Liver (tissue), 10 donors: ENCODE measurements at places on chromosomes 2 and 18. TPM values are rescaled to one million over a fixed set of nuclear protein-coding genes. Genes with fewer than 3 reads are reported as not detected.

Gene SERPINB13
- not detected for total RNA-seq

DNA sequence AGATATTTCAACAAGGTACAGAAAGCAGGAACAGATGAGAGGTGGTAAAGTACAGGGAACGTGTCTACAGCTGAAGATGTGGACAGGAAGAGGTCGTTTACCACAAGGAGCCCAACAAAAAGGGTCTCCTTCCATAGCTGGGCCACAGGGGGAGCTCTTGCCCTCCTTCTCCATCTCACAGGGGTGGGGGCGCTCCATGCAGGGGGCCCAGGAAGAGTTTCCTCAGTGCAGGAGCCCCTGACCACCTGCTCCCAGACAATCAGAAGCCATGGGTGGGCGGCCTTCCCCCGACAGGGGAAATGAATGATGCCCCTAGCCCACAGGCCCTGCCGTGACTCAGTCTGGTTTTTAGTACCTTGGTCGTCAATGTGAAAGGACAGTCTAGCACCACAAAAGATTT, 163.6 kb upstream of the ZNF516 start:
- no peak overlapping the region for H3K4me3 ChIP-seq
- H3K4me1 ChIP-seq, result no peaks in the 10 kb centered on the region
- DNase-seq, result no peak
- no peaks in the 10 kb centered on the region for H3K27me3 ChIP-seq

DNA sequence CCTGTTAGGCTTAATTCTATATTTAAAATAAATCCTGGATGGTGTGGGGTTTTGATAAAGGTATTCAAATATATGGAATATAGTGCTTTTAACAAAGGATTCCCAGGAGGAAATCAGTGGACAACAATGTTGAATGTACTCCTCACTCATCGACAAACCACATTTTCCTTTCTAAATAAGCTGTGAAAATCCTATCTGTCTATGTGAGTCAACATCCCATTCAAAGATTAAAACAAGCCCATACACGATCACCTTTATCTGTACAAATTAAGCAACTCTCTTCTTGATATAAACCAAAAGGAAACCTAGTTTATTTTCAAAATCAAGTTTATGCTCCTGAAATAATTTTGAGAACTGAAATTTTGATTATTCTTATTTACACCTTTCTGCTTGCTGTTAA, 153.4 kb downstream of the ERBB4 start:
- no peak overlapping the region for H3K4me3 ChIP-seq
- no peaks in the 10 kb centered on the region for H3K27me3 ChIP-seq
- H3K27ac ChIP-seq, result no peak overlapping the region
- H3K36me3 ChIP-seq, result no peaks in the 10 kb centered on the region
- H3K4me1 ChIP-seq, result no peaks in the 10 kb centered on the region

GRCh38 chr2:220835583-220835982, 736.5 kb downstream of the EPHA4 start:
- H3K27me3 ChIP-seq, result no peaks in the 10 kb centered on the region
- no peak overlapping the region for H3K27ac ChIP-seq
- no peaks in the 10 kb centered on the region for H3K4me1 ChIP-seq
- no peaks in the 10 kb centered on the region for H3K36me3 ChIP-seq
- H3K4me3 ChIP-seq, result no peak overlapping the region
- no peak for DNase-seq
